ENCODE measurements at places on chromosomes 6 and 20. TPM values are rescaled to one million over a fixed set of nuclear protein-coding genes. Genes with fewer than 3 reads are reported as not detected.

Gene ATAT1
- 5.2 TPM for total RNA-seq

Gene NT5E
- 593 TPM for total RNA-seq

Gene PHF20
- 34.5 TPM for total RNA-seq

Gene GHRH
- total RNA-seq = not detected

Gene MOCS3
- 9.0 TPM for total RNA-seq

Gene TFAP2B
- not detected for total RNA-seq

Gene ZSCAN16
- 3.2 TPM for total RNA-seq

Gene ADGRB3
- under 0.01 TPM for total RNA-seq

- no peak for DNase-seq
Observed at GRCh38 chr6:80316686-80317231, 210.3 kb downstream of the BCKDHB start.

- peak; percentile 96 for DNase-seq
Observed at GRCh38 chr20:47356526-47357295, at the start of gene ZMYND8. ZMYND8 (minus strand) TSS chr20:47356699; CDS start chr20:47356670, 29 bp downstream.

DNA sequence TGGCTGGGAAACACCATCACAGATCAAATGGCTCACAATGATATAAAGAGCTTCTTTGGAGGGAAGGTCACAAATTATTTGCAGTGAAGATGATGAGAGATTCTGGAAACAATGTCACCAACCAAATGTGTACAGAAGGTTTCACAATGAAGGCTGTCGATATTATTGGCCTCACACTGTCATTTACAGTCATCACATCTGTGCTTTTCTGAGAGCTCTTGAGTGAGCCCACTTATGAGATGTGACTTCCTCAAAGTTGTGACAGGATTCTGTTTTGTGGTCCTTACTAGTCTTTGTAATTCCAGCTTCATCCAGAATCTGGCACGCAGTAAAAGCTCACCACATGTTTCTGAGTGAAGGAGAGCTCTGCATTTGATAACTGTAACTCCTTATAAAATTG is 133.6 kb downstream of the LMBRD1 start:
- DNase-seq = no peak

DNA sequence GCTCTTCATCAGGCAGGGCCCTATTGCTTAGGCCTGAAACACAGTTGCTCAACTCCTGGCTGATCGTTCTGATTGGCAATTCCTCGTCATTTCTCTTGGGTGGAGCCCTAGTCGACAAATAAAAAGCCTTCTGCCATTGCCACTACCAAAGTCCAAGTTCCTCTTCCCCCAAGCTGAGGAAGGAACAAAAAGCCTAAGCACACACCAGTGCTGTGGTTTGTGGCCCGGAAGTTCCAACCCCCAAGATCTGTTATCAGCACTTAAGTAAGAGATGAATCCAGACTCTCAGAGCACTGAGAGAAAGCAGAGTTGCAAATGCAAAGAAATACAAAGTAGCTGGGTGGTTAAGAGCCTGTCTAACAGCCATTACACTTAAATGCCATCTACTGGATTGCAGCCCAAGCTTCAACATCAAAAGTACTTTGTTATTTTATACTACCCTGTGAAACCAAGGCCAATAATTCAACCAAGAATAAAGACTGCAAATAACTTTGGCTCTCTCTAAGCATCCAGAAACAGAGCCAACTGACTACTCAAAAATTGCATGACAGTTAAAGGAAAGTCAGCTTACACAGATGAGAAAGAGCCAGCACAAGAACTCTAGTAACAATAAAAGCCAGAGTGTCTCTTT is 1024.0 kb downstream of the GRIK2 start:
- no peak for DNase-seq

DNA sequence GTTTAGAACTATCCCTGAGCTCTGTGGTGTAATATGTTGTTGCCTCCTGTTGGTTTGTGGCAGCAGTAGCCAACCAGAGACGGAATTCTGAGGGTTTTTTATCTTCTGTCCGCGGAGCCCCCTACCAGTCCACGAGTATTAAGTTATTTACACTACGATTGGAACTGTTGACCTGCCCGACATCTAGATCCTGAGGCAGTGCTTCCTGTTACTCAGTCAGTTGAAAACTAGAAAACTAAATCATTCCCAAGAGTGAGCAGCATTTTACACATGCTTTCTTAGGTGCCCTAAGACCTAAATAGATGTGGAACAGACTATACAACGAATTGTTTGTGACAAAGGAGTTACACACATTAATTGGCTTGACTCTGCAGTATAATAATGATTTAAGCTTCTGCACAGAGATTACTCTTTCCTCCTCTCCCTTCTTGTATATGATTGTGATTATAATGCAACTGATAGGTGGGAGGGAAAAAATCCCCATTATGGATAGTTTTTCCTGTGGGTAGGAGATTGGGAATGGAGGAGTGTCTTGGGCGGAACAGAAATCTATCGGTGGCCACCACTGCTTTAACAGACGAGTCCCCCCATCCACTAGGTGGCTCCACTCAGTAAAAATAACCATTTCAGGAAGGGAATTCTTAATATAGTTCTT is 1.7 kb downstream of the LOC128125822 start:
- peak; percentile 64 for DNase-seq

GRCh38 chr6:75882734-75883133 is 133.7 kb downstream of the MYO6 start:
- DNase-seq = peak; percentile 67

- no peak for DNase-seq
Observed at GRCh38 chr6:168093634-168094033, 14.6 kb upstream of the FRMD1 start.

DNA sequence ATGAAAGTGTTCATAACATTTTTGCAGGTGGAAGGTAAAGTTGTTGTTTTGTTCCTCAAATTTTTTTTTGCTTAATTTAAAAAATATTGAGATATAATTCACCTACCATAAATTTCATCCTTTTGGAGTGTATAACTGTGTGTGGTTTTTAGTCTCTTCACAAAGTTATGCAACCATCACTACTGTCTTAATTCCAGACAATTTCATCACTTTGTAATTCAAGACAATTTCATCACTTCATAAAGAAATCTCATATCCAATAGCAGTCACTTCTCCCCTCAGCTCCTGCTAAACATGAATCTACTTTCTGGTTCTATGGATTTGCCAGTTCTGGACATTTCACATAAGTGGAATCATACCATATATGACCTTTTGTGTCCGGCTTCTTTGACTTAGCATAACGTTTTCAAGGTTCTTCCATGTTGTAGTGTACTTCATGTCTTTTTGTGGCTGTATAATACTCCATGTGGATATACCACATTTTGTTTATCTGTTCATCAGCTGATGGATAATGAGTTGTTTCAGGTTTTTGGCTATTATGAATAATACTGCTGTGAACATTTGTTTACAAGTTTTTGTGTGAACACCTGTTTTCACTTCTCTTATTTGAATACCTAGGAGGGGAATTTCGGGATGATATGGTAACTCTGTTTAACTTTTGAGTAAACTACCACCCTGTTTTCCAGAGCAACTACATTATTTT is 18.8 kb downstream of the ZFAND3 start:
- DNase-seq = peak; percentile 58

GRCh38 chr6:130959951-130960350 is 103.1 kb downstream of the EPB41L2 start:
- DNase-seq = no peak

DNA sequence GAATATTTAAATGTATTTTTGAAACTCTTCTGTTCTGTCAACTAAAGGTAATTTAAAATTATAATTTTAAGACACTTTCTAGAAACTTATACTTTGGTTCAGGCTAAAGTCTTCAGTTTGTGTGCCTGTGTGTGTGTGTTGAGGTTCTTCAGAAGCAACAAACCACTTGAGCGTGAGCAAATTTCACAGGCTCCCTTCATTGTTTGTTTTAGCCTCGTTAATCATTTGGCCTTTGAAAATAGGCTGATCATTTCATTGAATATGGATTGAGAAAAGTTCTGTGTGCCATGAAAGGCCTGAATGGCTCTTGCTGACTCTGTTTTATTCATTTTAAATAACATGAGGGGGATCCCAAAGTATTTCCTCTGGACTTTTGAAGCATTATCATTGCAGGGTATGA is 420.1 kb downstream of the CDKAL1 start:
- no peak for DNase-seq

DNA sequence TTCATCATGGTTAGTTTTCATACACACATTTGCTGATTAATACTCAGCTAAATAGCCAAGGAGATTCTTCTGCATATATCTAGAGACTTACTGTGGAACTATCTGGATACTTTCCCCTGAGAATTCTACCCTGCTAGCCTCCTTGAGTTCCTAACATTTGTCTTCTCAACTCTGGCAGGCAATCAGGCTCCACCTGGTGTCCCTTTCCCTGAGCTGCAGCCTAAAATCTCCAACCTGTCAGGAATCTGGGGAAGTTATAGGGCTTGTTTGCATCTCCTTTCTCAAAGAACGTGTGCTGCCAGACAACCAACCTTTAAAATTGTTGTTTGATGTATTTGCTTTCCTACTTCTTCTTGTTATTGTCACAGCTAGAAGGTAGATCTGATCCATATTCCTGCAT is 73.4 kb downstream of the FUT9 start:
- no peak for DNase-seq

DNA sequence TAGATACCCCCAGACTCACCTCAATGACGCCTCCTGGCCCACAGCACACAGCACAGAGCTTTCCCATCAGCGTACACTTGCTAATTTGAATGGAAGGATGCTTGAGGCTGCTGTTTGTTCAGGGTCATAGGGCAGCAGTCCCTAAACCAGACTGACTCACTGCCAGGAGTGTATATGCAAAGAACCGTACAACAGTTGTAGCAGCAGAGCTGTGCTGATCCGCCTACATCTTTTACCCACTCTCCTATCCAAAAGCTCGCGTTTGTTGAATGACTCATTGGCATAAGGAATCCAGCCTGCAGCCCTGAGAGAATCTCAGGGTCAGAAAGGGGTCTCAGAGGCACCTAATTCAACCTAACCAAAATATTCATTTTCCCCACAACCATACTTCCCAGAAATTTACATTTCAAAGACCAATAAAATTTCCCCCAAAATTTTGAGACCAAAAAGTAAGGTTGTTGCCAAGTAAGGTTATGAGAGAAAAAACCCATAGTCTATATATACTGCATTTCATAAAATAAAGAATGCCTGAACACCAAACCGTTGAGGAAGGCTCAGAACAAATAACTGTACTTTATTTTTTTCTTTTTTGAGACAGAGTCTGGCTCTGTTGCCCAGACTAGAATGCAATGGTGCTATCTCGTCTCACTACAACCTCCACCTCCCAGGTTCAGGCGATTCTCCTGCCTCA is 35.3 kb upstream of the CCND3 start:
- DNase-seq = peak; percentile 69

DNA sequence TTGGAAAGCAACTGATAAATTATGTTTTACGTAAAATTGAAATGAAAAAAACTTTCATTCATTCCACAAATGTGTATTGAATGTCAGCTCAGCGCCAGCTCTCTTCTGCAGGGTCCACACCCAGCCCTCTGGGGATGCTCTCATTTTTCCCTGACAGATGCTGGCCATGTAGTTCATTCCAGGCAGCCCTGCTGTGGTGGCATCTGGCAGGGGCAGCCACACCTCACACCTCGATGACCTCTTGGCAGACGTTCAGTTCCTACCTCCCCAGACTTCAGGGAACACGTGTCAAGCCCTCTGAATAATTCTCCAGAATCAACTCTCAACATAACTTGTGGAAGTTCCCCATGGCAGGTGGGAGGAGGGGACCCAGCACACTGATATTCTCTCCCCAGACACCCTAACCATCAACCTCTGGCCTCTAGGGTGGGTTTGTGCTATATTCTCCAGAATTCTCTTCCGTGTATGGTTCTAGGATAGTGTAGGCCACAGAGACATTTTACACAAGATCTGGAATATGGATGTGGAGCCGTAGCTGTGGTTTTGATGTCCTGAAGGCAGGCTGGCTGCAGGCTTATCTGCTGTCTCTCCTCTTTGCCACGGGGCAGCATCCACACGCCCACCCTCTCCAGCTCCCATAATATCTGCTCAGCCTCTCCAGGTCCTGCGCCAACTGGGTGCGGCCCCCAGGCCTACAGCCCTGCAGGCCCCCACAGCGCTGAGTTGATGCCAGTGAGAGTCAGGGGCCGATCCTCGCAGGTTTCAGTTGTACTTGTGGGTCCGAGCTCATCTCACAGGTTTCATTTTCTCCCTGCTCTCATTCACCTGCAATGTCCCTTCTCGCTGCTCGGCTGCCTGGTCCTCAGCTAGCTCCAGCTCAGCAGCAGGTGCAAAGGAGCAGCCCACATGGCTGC is 175.8 kb upstream of the ARID1B start:
- no peak for DNase-seq

DNA sequence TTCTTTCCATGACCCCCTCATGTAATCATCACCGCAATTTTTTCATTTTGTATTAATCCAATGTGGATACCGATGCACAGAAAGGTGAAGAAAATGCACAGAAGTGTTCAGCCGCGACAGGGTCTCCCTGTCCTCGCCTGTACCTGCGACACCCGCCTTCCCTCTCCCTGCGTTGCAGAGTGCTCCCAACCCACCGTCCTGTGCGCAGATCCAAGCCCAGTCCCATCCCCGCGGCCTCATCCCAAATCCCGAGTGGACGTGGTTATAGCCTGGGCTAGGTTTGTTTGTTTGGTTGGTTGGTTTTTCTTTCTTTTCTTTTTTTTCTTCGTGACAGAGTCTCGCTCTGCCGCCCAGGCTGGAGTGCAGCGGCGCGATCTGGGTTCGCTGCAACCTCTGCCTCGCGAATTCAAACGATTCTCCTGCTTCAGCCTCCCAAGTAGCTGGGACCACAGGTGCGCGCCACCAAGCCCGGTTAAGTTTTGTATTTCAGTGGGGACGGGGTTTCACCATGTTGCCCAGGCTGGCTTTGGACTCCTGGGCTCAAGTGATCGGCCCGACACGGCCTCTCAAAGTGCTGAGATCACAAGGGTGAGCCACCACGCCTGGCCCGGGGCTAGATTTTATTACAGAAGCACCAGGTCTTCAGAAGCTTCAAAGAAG is 536 bp upstream of the RAET1G start:
- no peak for DNase-seq

GRCh38 chr6:30915591-30915946 is 1.5 kb downstream of the VARS2 start:
- peak; percentile 75 for DNase-seq

- DNase-seq = no peak
Observed at GRCh38 chr6:150899231-150899630, 33.7 kb downstream of the MTHFD1L start.
